ENCODE measurements at places on chromosomes 12 and 14.

DNA sequence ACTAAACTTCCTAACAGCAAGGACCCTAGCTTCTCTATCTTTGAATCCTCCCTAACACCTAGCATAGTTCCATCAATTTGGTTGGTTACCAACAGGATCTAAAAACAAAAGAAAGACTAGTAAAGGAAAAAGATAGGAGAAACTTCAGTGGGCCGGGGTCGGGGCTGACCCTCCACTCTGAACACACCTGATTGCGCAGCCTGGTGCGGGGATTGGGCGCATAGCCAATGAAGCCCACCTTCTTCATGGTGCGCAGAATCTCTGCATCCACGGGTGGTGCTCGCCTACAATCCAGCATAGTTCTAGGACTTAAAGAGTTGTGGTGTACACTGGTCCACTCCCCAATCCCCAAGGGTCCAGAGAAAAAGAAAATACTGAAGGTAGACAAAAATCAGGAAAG lies 7.7 kb downstream of the PAN2 start:
- DNase-seq = no peak

DNA sequence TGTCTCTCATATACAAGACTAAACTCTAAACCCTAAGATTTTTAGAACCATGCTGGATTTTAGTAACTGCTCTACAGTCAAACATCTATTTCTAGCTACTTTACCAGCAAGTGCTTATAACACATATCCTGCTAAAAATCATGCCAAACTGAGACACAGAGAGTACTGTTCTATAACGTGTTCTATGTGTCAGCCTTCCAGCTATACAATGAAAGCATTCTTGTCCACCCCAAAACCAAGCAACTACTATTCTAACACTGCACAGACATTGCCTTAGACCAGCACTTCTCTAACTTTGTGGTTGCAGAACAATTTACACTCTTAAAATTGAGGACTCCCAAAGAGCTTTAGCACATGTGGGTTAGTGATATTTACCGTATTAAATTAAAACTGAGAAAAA lies 85.7 kb downstream of the SPPL3 start:
- no peak for DNase-seq

- no peak for DNase-seq
These were observed 2.7 kb upstream of the RABGGTA start for GRCh38 chr14:24274101-24274543.

DNA sequence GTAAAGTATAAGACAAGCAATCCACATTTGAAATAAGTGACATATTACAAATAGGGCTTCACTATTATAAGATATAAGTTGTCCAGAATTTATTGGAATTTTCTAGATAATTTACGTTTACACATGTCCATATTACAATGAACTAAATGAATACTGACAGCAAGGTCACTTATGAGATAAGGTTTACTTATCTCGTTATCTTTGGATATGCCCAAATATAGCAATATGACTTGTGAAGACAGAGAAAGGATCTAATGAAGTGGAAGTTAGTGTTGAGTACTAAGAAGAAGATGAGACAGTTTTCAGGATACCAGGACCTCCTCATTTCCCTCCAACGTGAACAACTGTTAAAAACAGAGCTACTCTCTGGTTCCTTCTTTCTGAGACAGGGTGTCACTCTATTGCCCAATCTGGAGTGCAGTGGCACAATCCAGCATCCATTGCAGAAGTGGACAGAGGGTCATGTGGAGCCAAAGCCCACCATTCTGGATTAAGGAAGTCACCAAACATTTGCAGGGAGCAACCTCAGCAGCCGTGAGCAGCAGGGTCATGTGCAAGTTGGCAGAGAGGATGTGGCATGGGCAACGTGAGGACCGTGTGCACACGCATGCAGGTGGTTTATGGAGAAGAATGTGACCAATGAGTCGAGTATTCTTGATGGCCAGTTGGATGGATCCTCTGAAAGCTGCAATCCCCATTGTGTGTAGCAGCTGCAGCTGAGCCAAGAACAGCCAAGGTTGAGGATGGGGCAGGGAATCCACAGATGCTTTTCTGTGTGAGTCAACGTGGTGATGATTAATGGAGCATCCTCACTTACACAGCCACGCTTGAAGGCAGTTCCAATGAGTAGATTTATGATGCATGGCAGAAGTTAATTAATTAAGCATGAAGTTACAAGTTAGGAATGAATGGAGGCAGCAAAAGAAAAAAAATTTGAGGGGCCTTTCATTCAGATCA lies 111.0 kb downstream of the BICD1 start:
- DNase-seq = no peak

DNA sequence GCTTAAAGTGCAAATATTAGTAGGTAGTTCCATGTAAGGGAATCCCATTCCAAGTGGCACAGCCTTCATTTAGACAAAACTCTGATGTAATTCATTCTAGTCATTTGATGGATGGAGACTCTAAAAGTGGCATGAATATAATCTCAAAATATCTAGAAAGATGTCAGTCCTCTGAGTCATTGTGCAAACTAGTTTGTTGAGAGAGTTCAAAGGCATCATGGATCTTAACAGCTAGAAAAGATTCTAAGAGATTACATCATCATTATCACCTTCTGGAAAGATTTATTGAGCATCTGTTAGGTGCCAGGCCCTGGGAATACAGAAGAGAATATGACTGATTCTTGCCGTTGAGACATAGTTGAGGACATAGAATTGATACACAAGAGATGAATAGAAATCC lies 30.7 kb downstream of the CRADD start:
- no peak for DNase-seq

All from activated gamma-delta T cell treated with anti-CD3 and anti-CD28 coated beads, Interleukin-2, amount 50 U/mL, for 16 hours (primary cell).